ENCODE measurements at places on chromosomes 6 and 20.

- DNase-seq, result peak; percentile 60
Observed at GRCh38 chr6:158765499-158766068, 53.6 kb downstream of the EZR start.

DNA sequence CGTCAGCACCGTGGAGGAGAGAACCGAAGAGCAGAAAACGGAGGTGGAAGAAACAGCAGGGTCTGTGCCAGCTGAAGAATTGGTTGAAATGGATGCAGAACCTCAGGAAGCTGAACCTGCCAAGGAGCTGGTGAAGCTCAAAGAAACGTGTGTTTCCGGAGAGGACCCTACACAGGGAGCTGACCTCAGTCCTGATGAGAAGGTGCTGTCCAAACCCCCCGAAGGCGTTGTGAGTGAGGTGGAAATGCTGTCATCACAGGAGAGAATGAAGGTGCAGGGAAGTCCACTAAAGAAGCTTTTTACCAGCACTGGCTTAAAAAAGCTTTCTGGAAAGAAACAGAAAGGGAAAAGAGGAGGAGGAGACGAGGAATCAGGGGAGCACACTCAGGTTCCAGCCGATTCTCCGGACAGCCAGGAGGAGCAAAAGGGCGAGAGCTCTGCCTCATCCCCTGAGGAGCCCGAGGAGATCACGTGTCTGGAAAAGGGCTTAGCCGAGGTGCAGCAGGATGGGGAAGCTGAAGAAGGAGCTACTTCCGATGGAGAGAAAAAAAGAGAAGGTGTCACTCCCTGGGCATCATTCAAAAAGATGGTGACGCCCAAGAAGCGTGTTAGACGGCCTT lies 41.6 kb downstream of the ZBTB2 start:
- no peak for DNase-seq

DNA sequence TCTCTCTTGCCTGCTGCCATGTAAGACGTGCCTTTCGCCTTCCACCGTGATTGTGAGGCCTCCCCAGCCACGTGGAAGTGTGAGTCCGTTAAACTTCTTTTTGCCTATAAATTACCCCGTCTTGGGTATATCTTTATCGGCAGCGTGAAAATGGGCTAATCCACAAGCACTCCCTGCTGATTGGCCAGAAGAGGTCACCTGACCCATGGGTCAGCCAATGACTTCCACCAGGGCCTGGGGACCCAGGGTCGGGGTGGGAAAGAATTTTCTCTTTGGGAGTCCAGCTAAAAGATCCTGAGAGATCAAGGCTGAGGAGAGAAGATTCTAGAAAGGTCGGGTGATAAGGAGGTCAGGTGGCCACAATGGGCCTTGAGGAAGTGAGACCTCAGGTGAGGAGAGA lies 17.1 kb downstream of the ZBP1 start:
- DNase-seq, result no peak

DNA sequence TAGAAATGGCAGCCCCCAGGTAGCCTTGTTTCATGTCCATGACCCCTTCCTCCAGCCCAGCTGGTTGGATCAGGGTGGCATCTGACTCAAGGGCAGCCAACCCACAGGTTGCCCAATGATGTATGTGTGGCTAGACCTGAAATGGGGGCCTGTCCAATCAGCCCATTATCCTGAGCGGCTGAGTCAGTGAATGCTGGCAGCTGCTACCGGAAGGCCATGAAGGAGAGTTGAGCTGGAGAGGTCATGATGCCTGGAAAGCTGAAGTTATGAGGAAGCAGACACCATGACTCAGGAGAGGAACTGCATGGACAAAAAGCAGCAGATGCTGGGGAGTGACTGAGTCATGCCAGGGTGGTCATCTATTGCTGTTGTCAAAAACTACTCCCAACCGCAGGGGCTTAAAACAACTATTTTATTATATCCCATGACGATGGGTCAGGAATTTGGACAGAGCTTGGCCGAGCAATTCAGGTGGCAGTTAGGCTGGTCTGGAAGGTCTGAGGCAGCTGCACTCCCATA lies 67.3 kb downstream of the MDGA1 start:
- no peak for DNase-seq

DNA sequence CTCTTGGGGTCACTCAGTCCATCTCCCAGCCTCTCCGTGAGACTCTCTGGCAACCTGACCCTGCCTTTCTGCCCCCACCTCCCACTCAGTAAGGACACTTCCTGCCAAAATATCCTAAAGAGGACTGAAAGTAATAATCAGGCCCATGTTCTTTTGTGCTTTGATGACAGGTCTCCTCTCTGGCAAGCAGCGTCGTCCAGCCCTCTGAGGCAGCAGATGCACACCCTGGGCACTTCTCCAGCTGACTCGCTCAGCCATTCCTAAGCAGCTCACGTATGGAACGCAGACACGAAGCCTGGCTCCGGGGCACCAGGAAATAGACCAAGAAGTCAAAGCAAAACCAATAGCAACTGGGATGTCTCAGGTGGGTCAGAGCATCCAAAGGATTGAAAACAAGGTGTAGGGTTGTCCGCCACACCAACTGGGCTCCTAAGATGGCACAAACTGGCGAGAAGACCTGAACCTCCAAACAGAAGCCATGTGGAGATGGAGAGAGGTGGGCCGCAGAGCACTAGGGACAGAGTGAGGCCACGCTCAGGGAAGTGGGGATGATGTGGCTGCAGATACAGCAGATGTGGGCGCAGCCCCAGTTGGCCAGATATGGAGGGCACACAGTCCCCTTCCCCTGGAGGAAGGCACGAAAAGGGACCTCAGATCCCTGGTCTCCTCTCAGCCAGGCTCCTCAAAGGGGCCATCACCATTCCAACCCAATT lies 99.3 kb downstream of the PRND start:
- no peak for DNase-seq

DNA sequence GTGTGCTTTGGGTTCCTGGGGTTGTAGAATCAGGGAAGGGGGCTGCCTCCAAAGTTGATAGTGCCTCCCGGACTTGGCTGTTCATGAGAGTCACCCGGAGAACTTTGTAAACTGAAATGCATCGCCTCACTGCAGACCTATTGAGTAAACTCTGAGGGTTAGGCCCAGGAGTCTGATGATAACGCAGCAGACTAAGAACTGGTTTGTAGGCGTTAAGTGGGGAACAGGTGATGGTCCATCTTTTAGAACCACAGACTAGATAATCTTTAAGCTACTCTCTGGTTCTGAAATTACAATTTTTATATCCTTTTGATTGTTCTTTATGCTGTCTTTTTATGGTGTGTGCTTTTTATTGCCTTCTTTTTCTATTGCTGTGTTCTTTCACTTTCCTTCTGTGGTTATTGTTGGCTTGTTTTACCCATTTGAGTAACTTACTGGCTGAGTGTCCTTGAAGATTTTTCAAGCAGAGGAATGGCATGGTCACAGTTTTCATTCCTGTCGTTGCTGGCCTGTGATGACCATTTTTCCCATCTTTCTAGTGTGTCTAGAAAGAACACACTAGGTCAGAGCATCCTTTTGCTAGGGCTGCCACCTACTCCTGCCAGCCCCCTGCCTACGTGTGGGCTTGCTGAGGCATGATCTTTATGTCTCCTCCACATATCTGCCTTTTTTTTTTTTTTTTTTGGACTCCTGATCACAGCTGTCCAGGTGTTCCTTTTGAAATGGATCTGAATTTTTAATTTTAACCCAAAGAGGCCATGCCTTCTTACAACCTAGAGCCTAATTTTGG lies 30.9 kb downstream of the LRRC1 start:
- no peak for DNase-seq

GRCh38 chr6:706146-706545 lies 13.2 kb upstream of the EXOC2 start:
- no peak for DNase-seq

Data from NCI-H345 (cell line).